ENCODE measurements at places on chromosomes 3 and 15.
A peak's percentile ranks its signal among the peaks of the same experiment; 100 is the strongest.

DNA sequence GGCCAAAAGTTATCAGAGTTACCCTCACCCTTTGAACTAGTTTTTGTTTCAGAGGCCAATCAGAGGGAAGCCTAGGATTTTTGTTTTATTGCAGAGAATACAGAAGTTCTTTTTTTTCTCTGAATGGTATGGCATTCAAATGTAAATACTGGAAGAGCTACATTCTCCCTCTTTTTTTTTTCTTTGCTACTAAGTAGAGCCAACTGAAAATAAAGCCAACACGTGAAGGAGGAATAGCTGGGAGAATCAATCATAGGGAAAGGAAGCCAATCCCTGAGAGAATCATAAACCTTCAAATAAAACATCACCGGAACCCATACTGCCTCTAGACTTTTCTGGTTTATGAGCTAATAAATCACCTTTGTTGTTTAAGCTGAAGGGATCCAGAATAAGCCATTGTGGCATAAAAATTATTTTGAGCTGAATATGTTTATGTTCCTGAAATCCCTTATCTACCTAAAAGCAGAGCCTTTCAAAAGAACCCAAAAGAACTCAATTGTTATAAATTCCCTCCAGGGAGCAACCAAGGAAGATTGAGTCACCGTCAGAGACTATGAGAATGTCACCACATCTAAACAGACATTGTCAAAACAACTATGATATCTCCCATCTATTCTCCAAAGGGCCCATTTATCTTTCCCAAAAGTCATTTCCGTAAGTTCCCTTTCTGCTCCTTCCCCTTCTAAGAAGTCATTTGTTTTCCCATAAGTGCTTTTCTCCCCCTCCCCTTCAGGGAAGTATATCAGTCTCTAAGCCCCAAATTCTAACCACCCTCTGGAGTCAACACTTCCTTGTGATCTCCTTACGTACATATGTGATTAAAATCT lies 3.8 kb upstream of the ZNF280D start:
- DNase-seq, result no peak

DNA sequence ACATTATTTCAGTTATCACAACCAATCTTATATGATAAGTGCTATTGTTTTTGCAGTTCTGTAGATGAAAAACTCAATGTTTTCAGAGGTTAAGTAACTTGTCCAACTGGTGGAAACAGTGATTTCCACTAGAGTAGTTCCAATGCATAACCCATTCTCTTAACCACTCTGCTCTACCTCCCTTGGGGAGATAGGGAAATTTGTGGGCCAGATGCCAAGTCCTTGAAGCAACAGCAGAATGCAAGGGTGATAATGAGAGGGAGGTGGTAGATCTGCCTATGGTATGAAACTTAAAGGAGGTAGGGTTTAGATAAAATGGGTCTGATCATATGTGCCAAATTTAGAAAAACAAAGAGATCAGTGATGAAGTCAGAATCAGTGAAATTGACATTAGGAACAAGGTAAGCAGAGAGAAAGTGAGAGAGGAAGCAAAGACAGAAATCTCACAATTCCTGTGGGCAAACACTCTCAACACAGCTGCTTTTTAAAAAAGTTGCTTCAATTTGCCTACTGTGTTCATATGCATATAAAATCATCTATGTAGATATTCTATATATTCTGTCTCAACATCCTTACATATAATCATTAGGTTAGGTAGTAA lies 50.5 kb upstream of the UBP1 start:
- no peak for DNase-seq

- DNase-seq, result no peak
Measured at GRCh38 chr15:65038836-65039235, 6.4 kb upstream of the SLC51B start.

DNA sequence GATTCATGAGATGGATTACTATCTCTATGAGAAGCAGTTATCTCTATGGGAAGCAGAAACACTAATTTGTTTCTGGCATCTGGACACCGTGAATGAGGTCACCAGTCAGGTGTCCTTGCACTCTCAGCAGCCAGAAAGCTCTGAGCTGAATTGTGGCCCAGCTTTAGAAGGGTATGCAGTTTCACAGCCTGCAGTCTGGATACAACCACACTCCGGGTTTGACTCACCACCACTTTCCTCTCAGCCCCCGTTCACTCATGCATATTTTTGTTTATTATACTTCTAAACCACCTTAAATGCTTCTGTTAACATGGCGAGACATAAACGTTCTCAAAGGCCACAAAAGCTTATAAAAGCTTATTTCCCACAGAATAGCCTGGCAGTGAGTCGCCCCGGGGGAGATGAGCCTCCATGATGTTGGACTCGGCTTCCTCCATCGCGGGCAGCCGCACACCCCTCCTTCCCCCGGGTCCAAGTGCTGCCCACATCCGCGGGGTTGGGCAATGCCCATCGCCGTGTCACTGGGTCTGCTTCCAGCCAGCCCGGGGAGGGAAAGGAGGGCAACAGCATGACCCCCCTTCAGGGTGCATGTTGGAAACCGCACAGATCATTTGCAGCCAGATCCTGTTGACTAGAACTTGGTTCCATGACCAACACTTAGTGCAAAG lies 16.8 kb upstream of the SLC41A3 start:
- DNase-seq, result no peak

DNA sequence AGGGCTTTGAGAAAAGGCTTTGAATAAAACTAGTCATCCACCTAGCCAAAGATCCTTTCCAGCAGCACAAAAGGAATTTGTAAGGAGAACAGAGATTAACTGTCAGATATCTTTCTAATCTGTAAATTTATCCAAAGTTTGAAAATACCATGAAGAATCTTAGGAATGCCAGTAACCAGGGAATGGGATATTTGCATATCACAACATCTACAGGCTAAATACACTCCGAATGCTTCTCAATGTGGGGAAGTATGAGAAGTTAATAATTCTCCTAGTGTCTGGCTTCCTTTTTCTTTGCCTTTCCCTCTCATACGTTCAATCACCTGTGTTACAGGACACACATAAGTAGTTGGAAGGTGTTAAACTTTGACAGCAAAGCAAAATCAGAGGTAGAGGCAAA lies 7.8 kb downstream of the ANAPC13 start:
- no peak for DNase-seq

GRCh38 chr15:101204739-101205535 lies 46.9 kb downstream of the CHSY1 start:
- DNase-seq, result no peak

GRCh38 chr3:29557186-29557585 lies 276.3 kb downstream of the RBMS3 start:
- no peak for DNase-seq

DNA sequence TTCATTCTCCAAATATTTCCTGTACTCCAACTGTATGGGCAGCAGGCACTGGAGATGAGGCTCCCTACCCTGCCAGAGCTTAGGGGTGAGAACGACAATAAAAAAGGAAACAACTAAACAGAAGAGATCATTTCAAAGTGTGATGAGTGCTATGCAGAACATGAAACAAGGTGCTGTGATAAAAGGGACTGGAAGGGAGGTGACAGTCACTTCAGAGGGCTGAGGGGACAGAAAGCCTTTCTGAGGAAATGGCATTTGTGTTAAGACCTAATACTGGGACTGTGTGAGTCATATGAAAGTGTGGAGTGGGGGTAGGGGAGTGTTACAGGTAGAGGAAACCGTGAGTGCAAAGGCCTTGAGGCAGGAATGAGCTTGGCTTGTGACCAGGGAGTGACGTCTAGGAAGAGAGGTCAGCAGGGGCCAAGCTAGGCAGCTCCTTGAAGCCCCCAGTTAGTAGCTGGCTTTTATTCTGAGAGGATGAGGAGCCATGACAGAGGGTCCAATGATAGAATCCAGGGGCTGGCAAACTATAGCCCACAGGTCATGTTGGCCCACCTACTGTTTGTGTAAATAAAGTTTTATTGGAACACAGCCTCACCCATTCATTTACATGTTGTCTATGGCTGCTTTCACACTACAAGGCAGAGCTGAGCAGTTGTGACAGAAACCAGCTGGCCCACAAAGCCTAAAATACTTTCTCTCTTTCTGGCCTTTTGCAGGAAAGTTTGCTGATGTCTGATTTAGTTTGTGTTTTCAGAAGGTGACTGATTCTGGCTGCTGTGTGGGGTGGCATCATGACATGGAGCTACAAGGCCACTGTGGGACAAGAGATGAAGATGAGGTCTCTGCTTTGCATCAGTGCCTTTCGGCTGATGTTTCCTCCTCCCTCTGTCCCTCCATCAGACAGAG lies 56.6 kb downstream of the LSM3 start:
- DNase-seq, result no peak

DNA sequence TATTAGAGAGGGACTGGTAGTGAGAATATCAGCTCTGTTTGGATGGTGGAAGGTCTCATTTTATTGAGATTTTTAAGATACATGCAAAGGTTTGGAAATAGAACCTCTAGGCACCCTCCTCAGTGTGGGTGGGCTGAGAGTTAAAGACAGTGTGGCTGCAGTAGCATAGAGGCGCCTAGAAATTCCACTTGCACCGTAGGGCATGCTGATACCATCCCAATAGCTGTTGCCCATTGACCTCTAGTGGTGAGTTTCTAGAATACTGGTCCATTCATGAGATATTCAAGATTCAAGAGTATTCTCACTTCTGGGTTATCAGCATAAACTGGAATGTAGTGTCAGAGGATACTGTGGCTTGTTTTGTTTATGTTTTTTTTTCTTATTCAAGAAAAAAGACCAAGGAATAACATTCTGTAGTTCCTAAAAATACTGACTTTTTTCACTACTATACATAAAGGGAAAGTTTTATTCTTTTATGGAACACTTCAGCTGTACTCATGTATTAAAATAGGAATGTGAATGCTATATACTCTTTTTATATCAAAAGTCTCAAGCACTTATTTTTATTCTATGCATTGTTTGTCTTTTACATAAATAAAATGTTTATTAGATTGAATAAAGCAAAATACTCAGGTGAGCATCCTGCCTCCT lies 87.2 kb downstream of the TGFBR2 start:
- peak; percentile 42 for DNase-seq

GRCh38 chr15:34644061-34644460 lies 60.6 kb upstream of the GOLGA8B start:
- no peak for DNase-seq

- DNase-seq, result no peak
Measured at GRCh38 chr15:81295486-81296121, 28.3 kb downstream of the STARD5 start.

- DNase-seq, result no peak
Measured at GRCh38 chr3:134180761-134181160, 69.9 kb downstream of the RYK start.

GRCh38 chr3:133881492-133881891 lies 14.2 kb downstream of the RAB6B start:
- no peak for DNase-seq

DNA sequence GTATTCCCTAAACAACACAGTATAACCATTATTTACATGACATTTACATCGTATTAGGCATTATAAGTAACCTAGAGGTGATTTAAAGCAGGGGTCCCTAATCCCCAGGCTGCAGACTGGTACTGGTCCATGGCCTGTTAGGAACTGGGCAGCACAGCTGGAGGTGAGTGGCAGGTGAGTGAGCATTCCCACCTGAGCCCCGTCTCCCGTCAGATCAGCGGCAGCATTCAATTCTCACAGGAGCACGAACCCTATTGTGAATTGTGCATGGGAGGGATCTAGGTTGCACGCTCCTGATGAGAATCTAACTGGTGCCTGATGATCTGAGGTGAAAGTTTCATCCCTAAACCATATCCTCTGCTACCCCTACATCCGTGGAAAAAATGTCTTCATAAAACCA lies 138.2 kb downstream of the ATP10A start:
- DNase-seq, result no peak

GRCh38 chr15:71566226-71566625 lies 244.1 kb upstream of the NR2E3 start:
- DNase-seq, result no peak

- DNase-seq, result no peak
Measured at GRCh38 chr3:184710870-184711492, 883 bp downstream of the MAGEF1 start.

DNA sequence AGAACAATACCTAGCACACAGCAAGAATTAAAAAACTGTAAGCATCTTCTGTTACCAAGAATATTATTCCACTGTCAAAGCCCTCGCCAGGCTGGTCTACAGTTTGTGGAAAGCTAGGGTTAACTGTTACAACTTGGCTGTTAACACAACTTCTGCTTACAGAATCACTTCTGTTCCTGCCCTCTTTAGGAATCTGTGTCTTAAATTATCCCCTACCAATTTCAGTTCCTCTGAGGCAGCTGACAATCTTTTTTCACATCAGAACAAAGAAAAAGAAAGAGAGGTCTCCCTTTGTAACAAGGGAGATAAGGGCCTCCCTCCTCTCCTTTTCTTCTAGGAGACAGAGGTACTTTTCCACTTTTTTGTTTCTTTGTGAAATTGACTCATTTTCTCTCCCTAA lies 188.9 kb downstream of the FMN1 start:
- DNase-seq, result no peak

- no peak for DNase-seq
Measured at GRCh38 chr3:31911643-31912042, 69.4 kb downstream of the OSBPL10 start.

DNA sequence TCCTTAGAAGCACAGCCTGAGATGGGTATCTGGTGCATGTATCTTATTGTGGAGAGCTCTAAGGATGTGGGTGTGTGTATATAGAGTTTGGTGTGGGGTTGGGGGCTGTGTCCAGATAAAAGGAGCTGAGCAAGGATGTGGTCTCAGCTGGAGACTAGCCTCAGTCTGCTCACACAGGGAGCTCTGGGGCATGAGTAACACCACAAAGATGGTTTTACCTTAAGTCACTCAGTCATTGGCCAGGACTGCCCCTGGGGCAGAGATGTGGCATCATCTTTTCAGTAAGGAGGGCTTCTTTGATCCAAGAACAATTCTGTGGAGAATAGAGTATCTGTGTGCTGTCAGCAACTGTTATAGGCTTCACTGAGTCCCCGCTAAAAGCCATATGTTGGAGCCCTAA lies 163.4 kb upstream of the NUDT16 start:
- DNase-seq, result no peak

DNA sequence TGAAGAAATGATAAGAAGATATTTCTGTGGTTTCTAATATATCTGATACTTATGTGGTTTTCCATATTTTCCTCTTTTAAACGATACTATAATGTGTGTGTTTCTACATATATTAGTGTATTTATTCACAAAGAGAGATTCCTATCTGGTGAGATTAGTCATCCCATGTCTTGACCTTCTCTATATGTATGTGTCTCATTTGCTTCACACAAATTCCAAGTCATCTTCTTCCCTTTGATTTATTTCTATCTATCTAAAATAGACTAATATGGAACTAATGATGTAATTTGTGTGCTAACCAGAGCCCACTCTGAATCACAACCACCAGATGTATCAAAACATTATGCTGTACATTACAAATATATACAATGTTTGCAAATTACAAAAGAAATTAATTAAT lies 154.7 kb upstream of the KCNMB2 start:
- no peak for DNase-seq

- no peak for DNase-seq
Measured at GRCh38 chr3:157094751-157095480, 65.0 kb downstream of the CCNL1 start.

GRCh38 chr15:86295511-86295910 lies 215.8 kb downstream of the AGBL1 start:
- DNase-seq, result no peak

All from tibial nerve (tissue), 4 donors.